ENCODE measurements at places on chromosomes 12 and 14.

- no peak for DNase-seq
Observed at GRCh38 chr12:94286583-94287244, 138.3 kb downstream of the PLXNC1 start.

DNA sequence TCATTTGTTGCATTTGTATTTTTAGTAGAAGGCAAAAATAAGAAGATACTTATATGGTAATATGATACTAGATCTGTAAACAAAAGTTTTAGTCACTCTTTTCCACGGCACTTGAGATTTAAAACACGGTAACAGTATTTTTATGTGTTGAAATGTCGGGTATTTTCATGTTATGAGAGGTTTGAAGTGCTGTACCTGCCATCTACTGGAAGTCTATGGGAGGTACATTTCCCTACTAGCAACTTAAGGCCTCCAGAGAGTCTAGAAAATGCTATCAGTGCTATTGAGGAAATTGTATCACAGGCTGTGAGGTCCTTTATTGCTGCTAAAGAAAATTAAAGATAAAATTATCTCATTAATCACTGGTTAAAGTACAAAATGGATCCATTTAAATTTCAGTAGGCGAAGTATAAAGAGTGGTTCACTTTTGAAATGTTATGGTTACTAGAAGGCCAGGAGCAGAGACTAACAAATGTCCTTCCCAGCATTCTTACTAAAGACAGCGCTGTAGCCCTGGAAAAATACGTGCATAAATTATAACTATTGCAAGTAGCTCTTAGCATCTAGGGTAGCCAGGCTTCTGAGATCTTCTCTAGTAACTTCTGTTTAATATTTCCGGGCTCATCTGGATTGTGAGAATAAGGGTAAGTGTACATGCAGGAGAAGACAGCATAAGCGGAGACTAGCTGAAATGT, 77.6 kb upstream of the PRKD1 start:
- peak; percentile 27 for DNase-seq

DNA sequence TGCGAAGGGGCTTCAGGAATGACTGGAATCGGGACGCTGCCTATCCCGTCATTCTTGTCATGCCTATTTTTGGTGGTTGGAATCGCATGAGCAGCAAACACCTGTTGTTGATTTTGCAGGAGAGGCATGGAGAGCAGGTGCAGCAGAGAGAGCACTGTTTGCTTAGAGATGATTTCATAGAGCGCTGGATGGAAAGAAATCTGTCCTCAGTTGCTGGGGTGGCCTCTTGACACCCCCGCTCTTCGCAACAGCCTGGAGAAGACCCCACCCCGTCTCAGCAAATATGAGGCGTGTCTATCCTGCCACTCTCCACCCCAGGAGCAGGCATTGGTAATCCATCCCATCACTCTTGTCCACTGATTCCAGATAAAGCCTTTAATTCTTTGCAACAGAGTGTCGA, 19.3 kb upstream of the NCOR2 start:
- DNase-seq, result no peak

DNA sequence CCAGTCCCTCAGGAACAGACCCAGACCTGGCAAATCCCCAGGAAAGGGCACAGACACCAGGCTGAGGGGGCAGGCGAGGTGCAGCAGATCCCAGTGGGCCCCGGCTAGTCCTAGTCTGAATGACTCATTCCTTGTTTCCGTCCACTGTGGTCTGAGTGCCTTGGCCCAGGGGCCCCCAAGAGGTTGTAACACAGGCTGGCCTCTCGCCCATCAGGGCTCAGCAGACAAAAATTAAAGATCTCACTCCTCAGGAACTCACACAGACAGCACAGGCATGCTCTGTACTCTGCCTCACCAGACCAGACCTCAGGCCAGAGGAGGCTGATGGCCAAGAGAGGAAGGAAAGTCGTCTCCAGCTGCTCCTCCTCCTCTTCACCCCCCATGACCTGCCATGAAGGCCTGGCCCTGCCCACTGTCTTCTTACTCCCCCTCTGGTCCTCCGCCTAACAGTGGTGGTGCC, 7.7 kb upstream of the LTBP2 start:
- DNase-seq, result peak; percentile 84

DNA sequence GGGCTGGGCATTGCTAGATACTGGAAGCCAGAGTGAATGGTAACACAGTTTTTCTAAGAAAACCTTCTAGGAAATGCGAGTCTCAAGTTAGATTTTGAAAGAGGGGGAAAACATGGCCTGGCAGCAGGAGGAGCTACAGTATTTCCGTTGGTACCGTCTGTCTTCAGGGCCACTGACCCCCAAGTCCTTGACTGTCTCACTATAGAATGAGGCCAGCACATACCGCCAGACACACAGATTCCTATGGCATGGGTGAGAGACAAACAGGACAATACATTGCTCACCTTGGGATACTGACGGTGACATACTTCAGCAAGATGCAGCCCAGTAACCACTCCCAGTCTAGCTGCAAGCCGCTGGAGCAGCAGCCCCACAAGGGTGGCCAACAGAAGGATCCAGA, 21.7 kb downstream of the SLC11A2 start:
- DNase-seq, result no peak

All from SJSA1 (cell line).